ENCODE measurements at places on chromosomes 7 and 10.

GRCh38 chr7:141362580-141363435 is 188.4 kb upstream of the AGK start:
- DNase-seq: peak; percentile 35

GRCh38 chr7:46393142-46393541 is 472.1 kb upstream of the IGFBP3 start:
- no peak for DNase-seq

DNA sequence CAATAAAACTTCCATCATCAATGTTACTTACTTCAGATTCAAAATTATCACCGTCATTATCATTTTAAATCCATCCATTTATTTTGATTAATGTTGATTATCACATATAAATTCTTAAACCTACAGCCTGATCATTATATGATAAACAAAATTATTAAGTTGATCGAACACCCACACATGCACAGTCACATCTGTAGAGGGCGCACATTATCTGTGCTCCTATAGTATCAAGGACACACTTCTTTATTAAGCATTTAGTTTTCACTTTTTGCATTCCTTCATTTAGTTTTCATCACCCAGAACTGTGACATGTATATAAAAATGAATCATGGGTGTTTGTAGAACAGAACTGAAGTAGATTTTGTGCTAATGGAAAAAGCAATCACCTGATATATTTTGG is 26.2 kb upstream of the ZNF716 start:
- no peak for DNase-seq

- no peak for DNase-seq
Observed at GRCh38 chr10:71381611-71382010, 15.1 kb upstream of the CDH23 start.

GRCh38 chr10:88157981-88158465 is 294.6 kb downstream of the PTEN start:
- peak; percentile 63 for DNase-seq

- DNase-seq: no peak
Observed at GRCh38 chr10:132815168-132815857, 29.4 kb upstream of the NKX6-2 start.

DNA sequence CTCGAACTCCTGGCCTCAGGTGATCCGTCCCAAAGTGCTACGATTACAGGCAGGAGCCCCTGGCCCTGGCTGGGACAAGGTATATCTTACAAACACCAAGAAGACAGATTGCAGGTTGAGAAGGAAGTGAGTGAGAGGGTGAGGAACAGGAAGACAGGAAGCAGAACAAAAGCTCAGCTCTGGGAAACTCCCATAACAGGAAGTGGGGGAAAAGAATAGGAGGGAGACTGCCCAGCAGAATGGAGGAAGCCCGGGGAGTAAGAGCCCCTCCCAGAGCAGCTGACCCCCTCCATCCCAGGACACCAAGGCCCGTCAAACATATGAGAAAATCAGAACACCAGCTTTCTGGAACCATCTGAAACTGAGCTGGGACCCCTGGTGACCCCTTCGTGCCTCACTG is 2.9 kb downstream of the TECPR1 start:
- no peak for DNase-seq

DNA sequence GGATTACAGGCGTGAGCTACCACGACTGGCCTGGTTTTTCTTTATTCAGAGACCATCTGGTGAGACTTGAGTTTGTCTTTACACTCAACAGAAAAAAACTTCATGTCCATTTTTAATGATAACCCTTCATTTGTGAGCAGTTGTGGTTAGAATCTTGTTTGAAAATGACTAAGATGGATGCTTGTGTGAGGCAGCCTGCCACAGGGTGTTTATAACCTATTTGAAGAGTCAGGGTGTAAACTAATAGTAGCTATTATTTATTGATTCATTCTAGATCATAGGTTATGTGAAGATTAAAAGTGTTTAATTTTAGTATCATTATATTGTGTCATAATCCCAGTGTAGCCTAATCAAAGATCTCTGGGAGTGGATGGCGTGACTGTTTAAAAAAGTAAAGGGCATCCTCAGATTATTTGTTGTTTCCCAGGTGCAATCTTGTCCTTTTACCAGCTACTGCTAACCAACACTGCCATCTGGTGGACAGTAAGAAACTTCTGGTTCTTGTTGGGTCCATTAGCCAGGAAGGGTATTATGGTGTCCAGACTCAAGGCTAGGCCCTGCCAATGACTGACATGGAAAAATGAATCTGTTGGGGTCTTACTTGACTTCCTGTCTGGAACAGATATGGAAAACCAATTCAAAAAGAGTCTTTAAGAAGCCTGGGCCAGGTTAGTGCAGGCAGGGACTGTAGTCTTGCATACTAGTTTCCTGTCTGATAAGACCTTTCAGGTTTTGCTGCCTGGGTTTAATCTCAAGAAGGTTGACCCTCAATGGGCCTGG is 24.9 kb downstream of the NRBF2 start:
- DNase-seq: peak; percentile 66

GRCh38 chr10:12214763-12215218 is 18.8 kb downstream of the CDC123 start:
- DNase-seq: peak; percentile 35
